ENCODE measurements at places on chromosomes 7 and 10.
A peak's percentile ranks its signal among the peaks of the same experiment; 100 is the strongest.

- DNase-seq: no peak
Observed at GRCh38 chr7:1610013-1610677, 40.3 kb upstream of the PSMG3 start.

GRCh38 chr10:71713135-71714030 lies 6.2 kb downstream of the C10orf105 start:
- DNase-seq: peak; percentile 82

- DNase-seq: no peak
Observed at GRCh38 chr7:102993718-102994029, 80.9 kb downstream of the LRRC17 start.

DNA sequence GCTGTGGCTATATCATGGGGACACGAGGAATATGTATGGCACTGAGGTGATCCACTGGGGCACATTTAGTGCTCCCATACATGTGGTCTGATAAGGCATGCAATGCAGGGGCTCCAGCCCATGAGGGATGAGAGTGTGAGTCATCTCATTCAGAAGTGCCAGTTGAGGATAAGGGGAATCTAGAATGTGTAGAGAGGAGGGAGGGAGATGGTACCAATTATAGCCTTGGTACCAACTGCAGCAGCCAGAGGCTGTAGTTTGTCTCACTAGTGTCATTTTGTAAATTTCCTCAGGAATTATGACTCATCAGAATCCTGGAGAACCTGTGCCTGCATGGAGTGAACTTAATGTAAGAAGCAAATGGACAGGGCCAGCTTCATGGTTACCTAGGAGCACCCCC lies 46.2 kb downstream of the LAMB4 start:
- DNase-seq: no peak

DNA sequence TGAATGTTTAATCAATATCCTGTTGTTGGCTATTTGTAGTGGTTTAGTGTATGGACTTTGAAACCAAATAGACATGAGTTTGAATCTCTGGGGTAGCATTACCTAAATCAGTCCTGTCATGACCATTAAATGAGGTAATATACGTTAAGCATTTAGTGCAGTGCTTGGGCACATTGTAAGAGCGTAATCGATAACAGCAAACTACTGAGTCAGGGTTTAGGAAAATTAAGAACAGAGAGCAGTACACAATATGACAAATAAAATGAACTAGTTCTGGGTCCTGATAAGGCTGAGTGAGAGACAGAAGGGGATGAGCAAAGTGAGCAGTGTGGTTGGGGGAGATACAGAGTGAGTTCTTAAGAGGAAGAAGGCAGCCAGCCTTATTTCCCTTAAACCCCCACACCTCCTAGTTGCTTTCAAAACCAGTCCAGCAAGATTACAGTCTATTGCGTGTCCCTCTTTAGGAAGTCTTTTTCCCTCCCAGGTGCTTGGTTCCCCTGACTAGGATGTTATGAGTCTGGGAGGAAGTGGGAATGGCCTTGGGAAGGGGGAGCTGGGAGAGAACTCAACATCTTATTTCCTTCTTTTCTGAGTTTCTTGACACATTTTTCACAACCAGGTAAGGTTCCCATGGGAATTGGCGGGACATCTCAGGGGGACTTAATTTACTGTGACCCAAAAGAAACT lies 171.0 kb downstream of the SND1 start:
- DNase-seq: no peak

GRCh38 chr10:35140126-35140525 lies 13.5 kb downstream of the CREM start:
- no peak for DNase-seq

DNA sequence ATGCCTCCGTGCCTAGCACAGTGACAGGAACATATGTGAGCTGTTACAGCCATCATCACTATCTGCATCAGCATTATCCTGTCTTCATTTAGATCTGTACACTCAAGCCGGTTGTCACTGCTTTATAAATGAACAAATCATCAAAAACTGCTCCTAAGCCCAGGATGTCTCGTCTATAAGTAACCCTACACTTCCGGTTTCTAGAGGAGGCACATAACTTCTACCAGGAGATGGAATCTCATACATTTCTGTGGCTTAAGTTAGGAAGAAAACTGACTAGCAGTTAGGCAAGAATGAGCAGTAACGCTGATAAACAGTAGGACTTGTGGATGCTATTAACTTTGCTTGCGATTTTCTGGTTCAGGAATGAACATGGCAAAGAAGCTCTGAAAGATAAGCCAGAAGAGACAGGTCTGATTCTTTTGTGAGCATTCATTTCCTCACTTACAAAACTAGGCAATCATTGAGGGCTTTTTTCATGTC lies 1199.2 kb downstream of the SORCS3 start:
- no peak for DNase-seq

DNA sequence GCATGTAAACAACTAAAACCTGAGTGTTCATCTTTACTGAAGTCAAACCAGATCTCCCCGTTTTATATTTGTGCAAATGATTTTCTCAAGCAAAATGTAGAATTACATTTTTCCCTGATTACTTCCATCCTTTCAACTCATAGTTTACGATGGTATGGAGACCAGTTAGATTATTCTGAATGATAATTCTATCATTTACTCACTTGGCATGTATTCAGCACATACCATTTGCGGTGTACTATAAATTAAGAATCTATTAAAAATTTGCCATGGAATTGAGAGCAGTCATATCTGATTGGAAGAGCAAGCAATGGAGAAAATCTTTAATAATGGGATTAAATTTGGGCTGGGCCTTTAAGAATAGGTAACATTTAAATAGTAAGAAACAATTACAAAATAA lies 22.4 kb downstream of the DNAJC1 start:
- DNase-seq: no peak

GRCh38 chr7:5701085-5701914 lies 80.2 kb downstream of the RNF216 start:
- DNase-seq: no peak

GRCh38 chr10:59037018-59037389 lies 139.4 kb upstream of the PHYHIPL start:
- DNase-seq: no peak

DNA sequence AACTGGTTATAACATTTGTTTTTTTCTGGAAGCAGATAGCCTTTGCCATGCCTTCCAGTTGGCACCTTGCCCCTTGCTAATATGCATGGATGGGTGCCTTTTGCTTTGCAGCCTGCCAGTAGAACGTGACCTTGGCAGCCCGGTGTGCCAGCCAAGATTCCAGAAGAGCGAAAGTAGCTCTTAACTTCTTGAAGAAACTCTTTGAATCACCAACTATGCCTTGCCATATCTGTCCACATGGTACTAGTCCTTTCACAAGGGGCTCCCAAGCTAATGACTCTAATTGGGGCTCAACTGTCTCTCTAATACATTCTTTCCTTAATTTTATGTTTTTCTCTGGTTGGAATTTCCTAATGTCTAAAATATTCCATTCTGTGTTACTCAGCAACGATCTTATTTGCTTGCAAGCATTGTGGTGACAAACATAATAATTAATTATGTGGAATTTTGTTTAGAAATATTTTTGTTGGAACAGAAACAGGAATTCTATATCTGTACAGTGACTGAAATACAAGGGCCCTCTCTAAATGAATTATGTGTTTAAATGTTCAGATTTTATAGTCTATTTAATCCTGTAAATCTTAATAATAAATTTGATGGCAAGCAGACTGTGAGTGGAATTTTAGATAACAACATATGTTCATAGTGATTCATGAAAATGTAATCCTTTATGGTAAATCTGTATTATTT lies 45.8 kb downstream of the HDAC9 start:
- DNase-seq: peak; percentile 88

GRCh38 chr7:148871030-148871429 lies 13.1 kb downstream of the EZH2 start:
- no peak for DNase-seq

DNA sequence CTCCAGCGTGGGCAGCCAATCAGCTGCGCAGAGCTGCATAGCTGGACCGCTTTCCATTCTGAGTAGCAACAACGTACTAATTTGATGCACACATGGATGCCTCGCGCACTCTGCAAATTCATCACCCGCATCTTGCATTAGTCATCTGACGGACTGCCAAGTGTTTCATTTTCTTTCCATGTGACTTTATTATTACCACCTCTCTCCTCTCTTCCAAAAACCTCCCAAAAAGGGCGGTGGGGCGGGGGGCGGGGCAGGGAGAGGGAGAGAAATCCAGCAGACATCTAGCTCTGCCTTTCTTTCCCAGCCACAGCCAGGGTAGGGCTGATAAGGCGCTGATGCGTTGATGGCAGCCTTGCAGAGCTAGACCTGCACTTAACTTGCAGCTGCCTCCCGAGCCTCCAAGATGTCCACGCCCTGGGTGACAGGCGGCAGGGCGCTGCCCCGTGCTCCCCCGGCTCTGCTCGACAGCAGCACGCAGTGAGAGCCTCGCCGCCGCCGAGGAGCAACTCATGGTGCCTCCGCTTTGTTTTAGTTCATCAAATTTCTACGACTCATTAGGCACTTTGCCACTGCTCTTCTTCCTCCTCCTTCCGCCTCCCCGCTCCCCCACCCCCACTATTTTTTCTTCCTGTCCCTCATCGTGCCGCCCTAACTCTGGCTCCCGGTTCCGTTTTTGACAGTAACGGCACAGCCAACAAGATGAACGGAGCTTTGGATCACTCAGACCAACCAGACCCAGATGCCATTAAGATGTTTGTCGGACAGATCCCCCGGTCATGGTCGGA lies 147.3 kb downstream of the CELF2 start:
- peak; percentile 61 for DNase-seq

- peak; percentile 36 for DNase-seq
Observed at GRCh38 chr10:79159785-79160184, 91.0 kb downstream of the ZMIZ1 start.

GRCh38 chr7:133048589-133048988 lies 33.3 kb downstream of the CHCHD3 start:
- no peak for DNase-seq

GRCh38 chr7:140334341-140335057 lies 63.8 kb downstream of the SLC37A3 start:
- DNase-seq: no peak

DNA sequence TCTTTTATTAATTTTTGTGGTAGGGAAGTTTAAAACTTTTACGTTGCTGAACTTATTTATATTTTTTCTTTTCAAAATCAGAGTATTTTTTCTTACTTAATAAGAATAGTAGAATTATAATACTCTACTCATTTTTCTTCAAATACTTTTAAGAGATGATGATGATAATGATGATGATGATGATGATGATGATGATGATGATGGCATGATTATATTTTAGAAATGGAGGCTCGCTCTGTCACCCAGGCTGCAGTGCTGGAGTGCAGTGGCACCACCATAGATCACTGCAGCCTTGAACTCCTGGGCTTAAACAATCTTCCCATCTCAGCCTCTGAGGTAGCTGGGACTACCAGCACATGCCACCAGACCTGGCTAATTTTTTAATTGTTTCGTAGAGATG lies 118.3 kb upstream of the FAM171A1 start:
- DNase-seq: no peak

GRCh38 chr10:78972160-78972946 lies 96.4 kb upstream of the ZMIZ1 start:
- peak; percentile 77 for DNase-seq

- DNase-seq: no peak
Observed at GRCh38 chr10:19204246-19204917, 155.8 kb downstream of the MALRD1 start.

DNA sequence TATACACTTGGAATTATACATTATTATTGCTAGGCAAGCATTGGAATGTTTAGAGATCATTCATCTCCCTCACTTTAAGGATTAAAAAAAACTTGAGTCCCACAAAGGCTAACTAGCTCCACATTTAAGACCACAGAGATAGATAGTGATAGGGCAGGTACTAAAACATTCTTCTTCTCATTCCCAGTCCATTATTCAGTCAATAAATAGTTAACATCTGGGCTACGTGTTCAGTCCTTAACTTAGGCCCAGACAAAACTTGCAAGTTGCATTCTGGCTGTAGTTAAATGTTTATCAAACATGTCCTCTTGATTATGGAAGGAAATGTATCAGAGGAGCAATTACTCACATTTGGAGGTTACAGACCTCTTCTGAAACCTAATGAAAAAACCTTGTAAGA lies 2.4 kb downstream of the GNG11 start:
- peak; percentile 36 for DNase-seq

DNA sequence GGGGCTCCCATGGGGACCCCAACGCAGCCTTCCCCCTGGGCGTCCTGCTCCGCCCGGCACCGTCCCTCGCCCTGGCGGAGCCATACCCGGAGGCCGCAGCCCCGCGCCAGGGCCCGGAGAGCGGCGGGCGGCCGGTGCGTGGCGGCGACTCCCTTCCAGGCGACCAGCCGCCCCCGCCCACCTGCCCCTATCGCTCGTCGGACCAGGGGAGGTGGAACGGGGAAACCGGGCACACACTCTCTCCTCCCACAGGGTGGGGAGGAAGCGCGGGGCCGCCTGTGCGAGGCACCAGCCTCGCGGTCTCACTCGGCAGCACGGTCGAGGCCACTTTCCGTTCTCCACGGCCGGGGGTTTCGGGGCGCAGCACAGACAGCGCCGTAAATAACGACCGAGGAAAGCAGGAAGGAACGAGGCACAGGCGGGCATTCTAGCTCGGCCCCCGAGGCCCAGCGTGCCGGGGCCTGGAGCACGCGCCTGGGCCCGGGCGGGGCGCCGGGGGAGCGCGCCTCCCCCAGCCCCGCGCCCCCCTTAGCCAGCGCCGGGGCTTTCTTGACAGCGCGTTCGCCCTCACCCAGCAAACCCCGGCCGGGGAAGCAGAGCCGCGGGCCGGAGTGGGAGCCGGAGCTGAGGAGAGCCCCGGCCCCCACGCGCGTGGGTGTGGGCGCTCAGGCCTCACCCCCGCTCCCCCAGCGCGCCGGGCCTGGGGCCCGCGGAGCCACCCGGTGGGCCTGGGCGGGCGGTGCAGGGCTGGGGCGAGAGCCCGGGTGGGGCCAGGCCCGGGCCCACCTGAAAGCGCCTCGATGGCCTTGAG lies 936 bp downstream of the IGF2BP3 start:
- no peak for DNase-seq

DNA sequence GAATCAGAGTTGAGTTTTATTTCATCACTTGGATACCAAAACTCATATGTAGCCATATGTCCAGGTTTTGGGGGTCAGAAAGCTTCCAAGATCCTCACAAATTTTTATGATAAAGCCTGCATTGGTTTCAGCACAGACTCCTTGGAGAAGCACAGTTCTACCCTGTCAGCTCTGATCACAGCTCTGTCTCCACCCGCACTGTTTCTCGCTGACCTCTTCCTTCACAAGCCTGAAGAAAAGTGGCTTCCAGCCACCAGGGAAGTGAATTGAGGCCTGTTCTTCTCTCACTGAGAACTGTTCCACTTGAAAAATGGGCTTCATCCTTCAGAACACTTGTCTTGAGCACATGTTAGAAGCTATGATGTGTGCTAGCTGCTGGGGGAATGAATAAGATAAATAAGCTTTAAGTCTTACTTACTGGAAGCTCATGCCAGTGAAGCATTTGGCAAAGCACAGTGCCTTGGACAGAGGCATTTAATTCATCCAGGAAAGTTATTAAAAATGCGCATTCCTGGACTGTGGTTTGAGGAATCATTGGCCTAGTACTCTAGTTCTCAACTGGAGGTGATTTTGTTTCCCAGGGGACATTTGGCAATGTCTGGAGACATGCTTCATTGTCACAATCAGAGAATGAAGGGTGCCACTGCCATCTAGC lies 133.6 kb downstream of the BMPER start:
- no peak for DNase-seq

GRCh38 chr10:35909121-35909720 lies 267.1 kb upstream of the FZD8 start:
- DNase-seq: no peak

GRCh38 chr10:62430881-62431280 lies 56.7 kb downstream of the ZNF365 start:
- no peak for DNase-seq
